Stimulated activated CD8-positive, alpha-beta memory T cell treated with anti-CD3 and anti-CD28 coated beads, Interleukin-15, amount 100 ng/mL, for 24 hours (primary cell): ENCODE measurements at places on chromosomes 12 and 14.

DNA sequence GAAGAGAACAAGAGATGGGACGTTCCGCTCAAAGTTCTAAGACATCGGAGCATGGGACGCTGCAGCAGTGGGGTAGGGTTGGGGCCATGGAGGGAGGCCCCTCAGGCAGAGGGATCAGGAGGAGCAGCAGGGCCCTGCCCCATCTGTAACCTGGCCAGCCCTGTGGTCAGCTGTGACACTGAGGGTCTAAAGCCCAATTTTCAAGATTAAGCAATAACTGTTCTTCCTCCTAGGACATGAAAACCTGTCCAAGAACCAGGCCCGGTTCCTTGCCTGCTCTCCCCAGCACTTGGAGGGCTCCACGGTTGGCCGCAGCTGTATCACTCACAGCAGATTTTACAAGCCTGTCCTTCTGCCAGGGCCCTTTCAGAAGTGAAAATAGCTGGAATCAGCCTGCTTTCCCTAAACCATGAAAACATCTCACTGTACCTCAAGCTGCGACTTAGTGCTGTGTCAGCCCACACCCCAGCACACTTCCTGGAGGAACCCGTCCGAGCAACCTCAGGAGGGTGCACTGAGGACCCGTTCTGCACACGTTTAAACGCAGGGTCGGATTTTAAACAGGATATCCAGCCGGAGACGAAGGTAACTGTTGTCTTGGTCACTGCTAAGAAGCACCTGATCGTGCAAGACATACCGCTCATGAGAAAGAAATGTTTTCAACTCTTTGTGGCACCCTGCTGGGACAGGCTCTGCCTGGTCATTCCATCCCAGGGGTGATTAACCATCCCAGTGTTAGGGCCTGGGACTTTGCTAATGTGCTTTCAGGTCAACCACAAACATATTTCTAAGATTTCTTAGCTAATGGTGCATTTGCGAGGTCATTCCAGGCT, 201.9 kb upstream of the DIO3 start:
- DNase-seq, result no peak

- DNase-seq, result no peak
Measured at GRCh38 chr12:19761463-19761862, 322.2 kb downstream of the AEBP2 start.

DNA sequence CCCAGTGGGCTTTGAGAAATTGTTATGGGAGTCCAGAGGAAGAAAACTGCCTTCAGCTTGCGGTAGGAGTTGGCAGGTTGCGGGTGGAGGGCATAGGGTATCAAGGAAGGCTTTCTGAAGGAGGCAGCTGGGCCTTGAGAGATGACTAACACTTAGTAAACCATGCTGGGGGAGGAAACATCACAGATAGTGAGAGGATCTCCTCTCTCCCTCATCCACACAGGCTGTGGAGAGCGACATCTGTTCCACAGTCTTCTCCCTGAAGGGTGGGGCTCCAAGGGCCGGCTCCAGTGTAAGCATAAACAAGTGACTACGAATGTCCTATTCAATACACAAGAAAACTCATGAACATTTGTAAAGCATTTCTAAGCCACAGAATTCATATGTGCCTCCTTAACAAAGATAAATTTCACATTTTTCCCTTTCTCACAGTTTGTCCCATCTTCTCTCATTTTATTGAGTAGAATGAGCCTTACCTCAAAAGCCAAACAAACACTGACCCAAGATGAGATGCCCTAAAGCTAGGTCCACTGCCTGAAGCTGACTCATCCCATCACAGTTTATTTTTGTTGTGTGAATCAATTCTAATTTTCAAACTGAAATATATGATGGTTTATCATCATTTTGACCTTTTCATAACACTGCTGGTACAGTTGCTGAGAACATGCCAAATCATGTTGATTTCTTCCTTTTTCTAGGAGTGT, 227.9 kb downstream of the SLC25A21 start:
- DNase-seq, result no peak

- no peak for DNase-seq
Measured at GRCh38 chr14:24279301-24280186, 8.1 kb upstream of the RABGGTA start.

DNA sequence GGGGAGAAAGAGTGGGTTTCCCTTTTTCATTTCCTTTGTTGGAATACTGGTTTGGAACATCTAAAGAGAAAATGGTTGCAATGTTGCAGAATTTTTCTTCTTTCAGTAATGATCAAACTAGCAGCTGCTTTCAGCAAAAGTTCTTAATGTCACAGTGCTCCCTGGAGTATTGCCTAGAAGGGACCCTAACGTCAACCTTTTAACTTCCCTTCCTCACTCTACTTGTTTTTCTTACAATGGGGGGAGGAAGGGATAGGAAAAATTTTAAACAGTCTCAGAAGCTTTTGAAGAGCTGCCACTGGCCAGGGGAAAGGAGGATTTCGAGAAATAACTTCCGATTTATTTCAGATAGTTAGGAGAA, 521.8 kb downstream of the MED13L start:
- DNase-seq, result no peak

DNA sequence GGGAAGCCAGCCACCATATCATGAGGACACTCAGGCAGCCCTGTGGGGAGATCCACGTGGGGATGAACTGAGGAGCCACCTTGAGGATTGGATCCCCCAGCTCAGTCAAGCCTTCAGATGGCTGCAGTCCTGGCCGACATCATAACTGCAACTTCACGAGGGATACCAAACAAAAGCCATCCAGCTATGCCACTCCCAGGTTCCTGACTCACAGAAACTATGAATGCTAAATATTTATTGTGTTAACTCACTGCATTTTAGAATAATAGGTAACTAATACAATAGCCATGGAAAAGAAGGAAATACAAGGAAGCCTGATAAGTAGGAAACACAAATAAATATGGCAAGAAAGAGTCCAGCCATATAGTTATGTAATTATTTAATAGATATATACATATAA, 42.1 kb upstream of the FAM222A start:
- no peak for DNase-seq

GRCh38 chr12:98328467-98328866, 186.9 kb upstream of the TMPO start:
- no peak for DNase-seq

DNA sequence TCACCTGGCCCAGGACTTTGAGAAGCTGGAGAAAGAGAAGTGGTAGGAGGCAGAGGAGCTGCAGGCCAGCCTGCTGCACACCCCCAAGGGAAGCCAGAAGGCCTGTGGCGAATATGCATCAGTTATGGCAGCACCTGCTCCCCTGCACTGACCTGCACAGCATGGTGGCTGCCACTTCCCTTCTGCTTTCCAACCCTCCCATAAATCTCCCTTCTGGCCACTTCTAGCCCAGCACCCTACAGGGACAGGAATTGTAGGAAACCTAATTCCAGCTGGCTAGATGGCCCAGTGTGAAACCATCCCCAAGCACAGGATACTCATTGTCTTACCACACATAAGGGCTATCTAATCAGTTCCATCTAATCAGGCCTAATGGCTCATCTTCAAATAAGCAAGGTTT, 136.3 kb downstream of the TBX3 start:
- no peak for DNase-seq

- no peak for DNase-seq
Measured at GRCh38 chr14:61034416-61035120, 53.5 kb downstream of the SLC38A6 start.

DNA sequence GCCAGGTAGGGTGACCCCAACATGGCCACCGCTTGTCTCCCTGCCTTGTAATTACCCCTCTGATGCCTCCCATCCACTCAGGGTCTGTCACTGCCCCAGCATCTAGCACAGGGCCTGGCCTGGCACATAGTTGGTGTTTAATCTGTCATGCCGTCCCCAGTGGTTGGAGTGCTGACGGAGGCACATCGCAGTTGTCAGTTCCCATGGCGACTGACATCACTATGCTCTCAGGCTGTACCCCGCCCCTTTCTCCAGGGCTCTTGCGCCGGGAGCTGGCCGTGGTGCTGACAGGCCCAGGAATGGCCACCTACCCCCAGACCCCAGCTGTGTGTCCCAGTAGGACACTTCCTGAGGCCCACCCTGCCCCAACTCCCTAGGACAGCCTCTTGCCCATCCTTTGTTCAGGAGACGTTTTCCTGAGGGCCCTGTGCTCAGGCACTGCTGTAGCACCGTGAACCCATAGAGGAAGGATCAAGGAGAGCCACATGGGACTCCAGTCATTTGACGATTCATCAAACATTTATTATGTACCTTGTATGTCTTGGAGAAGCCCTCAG, 23.0 kb downstream of the FAM222A start:
- no peak for DNase-seq

- peak; percentile 12 for DNase-seq
Measured at GRCh38 chr12:124036657-124037109, 63.7 kb downstream of the ZNF664 start.

GRCh38 chr12:53729644-53730043, 2.4 kb upstream of the CALCOCO1 start:
- DNase-seq, result no peak

- DNase-seq, result no peak
Measured at GRCh38 chr12:27290501-27291168, 42.0 kb upstream of the BMAL2 start.

GRCh38 chr14:32947792-32948191, 9.1 kb downstream of the NPAS3 start:
- no peak for DNase-seq

DNA sequence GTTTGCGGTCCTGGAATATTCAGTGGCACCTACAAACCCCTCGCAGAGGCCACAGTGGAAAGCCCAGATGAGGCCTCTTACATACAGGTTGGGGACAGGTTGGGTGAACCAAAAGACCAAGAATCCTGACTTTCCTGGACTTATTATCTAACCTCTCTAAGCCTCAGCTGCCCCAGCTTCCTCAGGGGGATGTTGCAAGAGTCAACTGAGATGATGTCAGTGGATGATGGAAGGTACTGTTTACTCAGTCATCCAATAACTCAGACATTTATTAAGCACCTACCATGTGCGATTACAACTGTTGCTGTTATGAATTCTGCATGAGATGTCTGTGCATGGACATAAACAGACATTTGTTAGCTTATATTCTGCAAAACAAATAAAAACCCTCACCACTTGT, 72.8 kb downstream of the RFX4 start:
- no peak for DNase-seq

- DNase-seq, result no peak
Measured at GRCh38 chr12:112822056-112822455, 30.5 kb downstream of the RPH3A start.

GRCh38 chr12:13147688-13148484, 44.4 kb upstream of the GSG1 start:
- no peak for DNase-seq

DNA sequence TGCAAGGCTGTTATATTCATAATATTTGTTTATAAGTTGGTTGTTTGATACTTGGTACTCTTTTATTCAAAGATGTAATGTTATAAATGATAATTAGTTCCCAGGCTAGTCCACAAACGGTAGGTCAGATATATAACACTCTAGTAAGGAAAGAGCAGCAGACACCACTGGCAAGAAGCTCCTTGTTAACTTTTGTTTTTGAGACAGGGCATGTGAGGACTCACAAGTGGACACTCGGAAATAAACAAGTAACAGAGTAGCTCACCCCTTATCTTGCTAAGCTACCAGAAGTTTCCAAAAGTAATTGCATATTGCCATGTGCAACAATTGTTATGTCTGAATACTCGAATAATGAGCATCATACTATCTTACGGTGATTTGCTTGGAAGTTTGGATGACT, 38.6 kb upstream of the YARS2 start:
- no peak for DNase-seq

DNA sequence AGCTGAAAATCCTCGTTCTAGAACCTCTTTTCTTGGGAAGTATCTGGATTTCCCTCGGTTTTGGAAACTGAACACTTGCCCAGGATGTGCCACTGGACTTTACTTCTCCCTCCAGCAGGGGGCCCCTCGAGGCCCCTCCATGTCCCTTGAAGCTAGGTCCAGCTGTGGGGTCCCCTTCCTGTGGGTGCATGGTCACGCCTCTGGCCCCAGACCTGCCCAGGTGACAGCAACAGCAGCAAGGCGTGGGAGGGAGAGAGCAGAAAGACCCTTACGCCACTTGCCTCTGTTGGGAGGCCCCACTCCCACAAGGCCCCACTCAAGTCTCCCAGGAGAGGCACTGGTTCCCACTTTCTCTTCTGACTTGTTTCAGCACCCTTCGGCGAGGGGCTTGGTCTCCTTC, 3.1 kb downstream of the SLC25A29 start:
- no peak for DNase-seq

GRCh38 chr12:95789126-95790032, 1.2 kb downstream of the NTN4 start:
- no peak for DNase-seq

DNA sequence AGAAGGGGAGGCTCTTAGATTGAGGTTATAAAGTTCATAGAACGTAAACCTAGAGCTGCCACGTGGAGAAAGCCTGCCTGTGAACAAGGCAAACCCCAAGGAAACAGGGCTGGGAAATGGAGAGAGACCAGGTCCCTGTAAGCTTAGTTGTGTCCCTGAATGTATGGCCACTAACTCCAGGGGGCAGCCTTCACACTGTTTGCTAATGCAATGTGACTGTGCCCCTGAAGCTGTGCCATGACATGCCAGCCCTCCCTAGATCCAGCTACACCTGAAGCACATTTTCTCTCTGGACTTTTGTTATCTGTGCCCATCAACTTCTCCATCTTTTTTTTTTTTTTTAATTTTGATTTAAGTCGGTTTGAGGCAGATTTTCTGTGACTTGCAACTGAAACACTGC, 60.6 kb upstream of the TMCC3 start:
- DNase-seq, result no peak

GRCh38 chr12:117067638-117068037, 31.6 kb downstream of the TESC start:
- no peak for DNase-seq

DNA sequence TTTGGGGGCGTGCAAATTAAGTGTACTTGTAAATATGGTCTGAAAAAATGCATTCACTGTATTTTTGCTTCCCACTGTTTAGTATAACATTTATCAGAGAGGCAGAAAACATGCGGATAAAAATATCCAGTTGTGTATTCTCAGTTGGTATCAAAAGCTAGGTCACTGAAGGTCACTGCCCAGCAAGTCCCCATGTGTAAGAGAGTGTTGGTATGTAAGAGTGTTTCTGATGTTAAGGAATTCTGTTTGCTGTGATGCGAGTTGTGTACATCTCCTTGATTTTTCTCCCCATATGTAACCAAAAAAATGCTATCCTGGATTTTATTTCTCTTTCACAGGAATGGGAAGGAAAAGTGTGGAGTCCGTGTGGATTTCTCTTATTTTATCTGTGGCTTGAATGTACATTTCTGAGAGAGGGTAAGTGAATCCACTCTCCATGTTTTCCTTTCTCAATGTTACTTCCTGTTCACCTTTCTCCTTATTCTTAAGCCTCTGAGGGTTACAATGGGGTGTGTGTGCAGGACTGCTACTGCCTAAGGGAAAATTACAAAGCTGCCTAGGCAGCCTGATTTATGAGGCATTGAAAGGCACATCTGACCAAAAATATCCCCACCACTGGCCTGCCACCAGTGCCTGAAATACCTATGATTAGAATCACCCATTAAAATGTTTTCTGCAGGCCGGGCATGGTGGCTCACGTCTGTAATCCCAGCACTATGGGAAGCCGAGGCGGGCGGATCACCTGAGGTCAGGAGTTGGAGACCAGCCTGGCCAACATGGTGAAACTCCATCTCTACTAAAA, 97.9 kb upstream of the USP44 start:
- no peak for DNase-seq

- DNase-seq, result no peak
Measured at GRCh38 chr12:3992945-3993344, 119.7 kb upstream of the PARP11 start.
